NK-92 treated with Interleukin-12 subunit alpha and Interleukin-12 subunit beta, amount 100 ng/mL, for 24 hours (cell line): ENCODE measurements at places on chromosomes 1 and 21.

DNA sequence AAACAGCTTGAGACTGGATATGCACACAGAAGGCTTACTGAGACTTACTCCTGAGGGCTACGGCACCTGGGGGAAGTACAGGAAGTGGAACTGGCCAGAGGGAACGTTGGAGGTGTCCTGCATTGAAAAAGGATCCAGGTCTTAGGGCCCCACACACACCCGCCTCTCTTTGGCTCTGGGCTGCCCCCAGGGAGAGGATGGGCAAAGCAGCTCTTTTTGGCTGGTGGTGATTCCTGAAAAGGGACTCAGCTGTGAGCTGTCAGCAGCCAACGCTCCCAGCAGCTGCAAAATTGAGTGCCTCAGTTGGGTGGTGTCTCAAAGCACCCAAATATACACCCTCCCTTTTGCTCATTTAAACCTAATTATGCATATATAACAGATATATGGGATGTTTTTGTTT lies 213.2 kb downstream of the TNR start:
- DNase-seq: no peak

GRCh38 chr21:40719615-40720014 lies 127.3 kb downstream of the DSCAM start:
- no peak for DNase-seq

DNA sequence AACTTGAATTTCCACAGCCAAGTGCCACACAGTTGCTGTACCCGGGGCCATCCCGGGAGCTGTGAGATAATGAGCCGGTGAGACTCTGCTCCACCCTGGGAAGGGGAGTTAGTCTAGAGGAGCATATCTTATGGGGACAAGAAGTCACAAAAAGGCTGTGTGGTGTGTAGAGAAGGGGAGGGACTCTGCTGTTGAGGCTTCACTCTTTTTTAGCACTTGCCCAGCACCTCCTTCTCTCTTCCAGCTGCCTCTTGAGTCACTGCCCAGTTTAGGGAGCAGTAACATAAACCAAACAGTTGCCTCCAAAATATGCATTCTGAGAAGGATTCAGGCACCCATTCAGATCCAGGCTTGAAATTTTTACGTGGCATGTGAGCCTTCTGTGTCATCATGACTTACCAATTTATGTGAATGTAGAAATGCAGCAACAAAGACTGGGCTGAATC lies 744 bp upstream of the WDR26 start:
- DNase-seq: peak; percentile 36

GRCh38 chr1:40980068-40980452 lies 564 bp downstream of the CTPS1 start:
- no peak for DNase-seq

GRCh38 chr1:206411321-206411720 lies 59.0 kb upstream of the IKBKE start:
- DNase-seq: no peak

- no peak for DNase-seq
These were observed 156.4 kb upstream of the EDN2 start for GRCh38 chr1:41640756-41641474.
